Astrocyte (in vitro differentiated cells and primary cell): ENCODE measurements at places on chromosomes 3 and 15. TPM values are rescaled to one million over a fixed set of nuclear protein-coding genes. Genes with fewer than 3 reads are reported as not detected.
A peak's percentile ranks its signal among the peaks of the same experiment; 100 is the strongest.

DNA sequence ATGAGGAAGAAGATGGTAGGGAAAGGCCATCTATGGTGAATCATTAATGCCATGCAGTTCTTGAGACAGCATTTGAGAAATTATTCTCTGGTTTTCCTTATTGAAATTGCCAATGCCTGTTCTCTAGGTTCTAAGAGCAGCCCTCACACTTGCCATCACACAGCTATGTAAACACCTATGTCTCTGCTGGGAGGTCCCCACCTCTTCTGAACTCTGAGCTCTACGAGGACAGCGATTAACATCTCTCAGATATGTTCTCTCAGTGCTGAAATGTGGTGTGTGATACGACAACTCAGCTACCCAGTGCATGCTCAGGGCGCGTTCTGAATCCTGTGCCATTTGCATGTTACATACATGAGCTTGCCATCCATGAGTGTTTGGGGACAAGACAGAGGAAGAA, 131.3 kb upstream of the CTDSPL start:
- no peak for DNase-seq

GRCh38 chr3:187000711-187001151, 70.4 kb downstream of the ST6GAL1 start:
- DNase-seq = no peak

GRCh38 chr3:147462856-147463255, 53.7 kb downstream of the ZIC1 start:
- no peak for DNase-seq

DNA sequence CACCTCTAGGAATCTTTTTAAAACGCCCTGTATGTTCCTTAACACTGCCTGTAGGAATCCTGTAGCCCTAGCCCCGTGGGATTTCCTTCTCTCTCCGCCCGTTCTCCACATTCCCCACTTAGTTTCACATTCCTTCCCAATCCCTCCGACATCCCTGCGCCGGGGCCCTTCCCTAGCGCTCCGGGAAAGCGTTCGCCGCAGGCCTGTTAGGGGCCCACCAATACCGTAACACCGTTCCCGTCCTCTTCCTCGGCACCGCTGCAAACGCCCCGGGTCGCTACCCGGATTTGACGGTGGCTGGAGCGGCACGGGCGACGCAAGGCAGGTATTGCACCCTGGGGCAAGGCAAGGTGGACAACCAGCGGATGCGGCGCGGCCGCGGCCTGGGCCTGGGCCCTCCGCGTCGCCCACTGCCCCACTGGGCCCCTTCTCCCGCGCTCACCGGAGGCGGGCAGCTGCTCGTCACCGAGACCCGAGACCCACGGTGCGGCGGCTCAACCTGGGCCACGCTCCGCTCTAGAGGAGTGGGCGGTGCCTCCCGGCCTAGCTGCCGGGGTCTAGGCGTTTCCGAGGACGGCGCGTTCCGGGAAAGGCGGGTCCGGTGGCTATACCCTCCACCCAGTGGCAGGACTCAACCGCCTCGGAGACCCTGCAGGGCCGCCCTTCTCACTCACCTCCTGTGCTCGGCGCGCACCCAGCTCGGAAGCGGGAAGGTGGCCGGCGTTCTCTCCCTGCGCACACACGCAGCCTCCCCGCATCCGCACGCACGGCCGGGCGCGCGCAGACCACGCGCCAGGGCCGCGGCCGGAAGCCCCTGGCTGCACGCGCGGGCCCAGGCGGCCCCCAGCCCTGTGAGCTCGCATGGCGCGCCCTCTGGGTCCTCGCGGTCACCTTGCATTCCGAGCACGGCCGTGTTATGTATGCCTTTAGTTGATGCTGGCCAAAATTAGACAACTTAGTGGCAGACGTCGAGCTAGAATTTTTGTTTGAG, at the start of gene B3GALNT1:
TSS of gene B3GALNT1 (minus strand) at position 789 of the 991 bp plus-strand sequence. CDS start 18,595 bp downstream, outside the sequence.
- DNase-seq = peak; percentile 74

Gene MGLL
- 24.5 and 27.3 TPM in 2 replicates for total RNA-seq

GRCh38 chr3:153000325-153000724, 161.7 kb upstream of the RAP2B start:
- DNase-seq = no peak

DNA sequence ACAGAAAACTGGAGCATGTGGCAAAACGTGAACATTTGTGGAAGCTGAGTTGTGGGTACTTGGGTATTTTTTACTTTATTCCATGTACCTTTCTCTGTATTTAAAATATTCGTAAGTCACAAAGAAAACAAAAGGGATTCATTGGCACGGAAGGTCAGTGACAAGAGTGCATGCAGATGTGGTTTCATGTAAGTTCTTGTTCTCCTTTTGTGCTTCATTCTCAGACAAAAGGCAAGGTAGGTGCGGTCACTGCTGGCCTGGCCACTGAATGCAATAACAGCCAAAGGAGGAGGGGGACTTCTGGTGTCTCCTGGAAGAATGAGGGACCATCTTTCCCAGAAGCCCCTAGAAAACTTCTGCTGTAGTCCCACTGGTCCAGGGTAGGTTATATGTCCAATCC, 200.0 kb upstream of the TOPAZ1 start:
- DNase-seq = no peak

- no peak for DNase-seq
Measured at GRCh38 chr3:120495809-120496208, 45.0 kb upstream of the FSTL1 start.

- DNase-seq = peak; percentile 94
Measured at GRCh38 chr15:85407421-85408269, 27.2 kb downstream of the AKAP13 start.

DNA sequence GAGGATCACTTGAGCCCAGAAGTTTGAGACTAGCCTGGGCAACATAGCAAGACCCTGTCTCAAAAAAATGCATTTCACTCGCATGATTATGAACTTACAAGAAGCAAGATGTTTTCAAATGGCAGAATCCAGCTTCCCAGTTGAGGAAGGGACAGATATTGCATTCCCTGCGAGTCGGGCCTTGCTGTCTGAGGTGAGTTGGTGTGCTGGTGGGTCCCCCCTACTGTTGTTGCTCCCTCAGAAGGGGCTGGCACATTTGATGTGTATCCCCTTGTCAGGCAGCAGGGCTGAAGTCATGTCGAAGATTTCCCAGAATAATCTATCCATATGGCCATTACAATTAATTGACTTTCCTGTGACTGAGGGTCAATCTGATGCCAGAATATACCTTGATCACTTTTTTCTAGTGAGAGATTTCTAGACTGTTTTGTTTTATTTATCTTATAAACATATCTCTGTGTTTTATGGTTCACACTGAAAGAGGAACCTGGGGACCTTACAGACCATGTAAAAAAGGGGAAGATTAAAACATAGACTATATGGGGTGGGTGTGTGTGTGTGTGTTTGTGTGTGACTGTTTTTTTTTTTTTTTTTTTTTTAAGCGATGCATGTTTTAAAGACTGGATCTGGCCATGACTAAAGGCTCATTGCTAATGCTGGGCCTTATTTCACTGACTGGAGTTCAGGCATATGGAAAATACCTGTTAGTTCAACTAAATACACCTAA, 112.1 kb upstream of the MRPS22 start:
- DNase-seq = no peak

DNA sequence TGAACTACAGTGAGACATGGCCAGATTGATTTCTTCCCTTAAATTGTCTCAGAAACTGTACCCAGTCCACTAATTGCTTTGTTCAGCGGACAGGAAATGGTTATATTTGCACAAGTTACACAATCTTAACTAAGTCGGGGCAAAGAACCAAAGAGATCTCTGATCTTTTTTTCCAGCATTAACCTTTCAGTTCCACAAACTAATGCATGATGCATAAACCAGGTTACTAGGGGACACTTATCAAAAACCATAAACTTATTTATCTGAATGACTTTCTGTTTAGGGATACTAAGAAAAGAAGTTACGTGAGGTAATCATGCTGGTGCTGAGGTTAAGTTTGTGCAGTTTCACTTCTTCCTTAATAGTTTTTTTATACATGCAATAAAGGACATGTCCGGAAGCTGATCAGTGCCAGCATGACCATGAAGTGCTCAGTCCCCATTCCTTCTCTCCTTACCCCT, 22.4 kb downstream of the FNDC3B start:
- no peak for DNase-seq

Gene APOD
- total RNA-seq = 0.70 TPM in 1 of 2 replicates, not detected in the other

Gene CDCP1
- 4.2 and 6.8 TPM in 2 replicates for total RNA-seq

Gene MAP1A
- total RNA-seq = 138 and 142 TPM in 2 replicates

Gene ZNF860
- total RNA-seq = 2.7 and 3.7 TPM in 2 replicates

DNA sequence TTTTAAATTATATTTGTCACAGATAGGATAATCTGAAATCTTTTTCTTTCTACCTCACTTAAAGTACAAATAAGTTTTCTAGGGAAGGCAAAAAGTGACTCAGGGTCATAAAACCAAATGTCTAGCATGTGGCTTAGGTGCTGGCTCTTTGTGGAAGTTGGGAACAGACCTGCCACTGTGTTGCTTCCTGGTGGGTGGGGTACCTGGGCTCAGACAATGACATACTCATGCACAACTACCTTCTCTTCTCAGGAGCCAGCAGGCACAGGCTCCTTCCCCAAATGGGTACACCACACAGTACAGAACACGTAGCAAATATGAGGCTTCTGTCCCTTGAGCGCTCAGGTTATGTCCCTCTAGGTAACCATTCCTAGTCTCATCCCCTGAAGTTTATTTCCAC, 40.1 kb upstream of the MUC13 start:
- no peak for DNase-seq

Gene KCNMB2
- total RNA-seq = not detected in 2 replicates

GRCh38 chr3:58317811-58318210, 11.5 kb downstream of the HTD2 start:
- no peak for DNase-seq

DNA sequence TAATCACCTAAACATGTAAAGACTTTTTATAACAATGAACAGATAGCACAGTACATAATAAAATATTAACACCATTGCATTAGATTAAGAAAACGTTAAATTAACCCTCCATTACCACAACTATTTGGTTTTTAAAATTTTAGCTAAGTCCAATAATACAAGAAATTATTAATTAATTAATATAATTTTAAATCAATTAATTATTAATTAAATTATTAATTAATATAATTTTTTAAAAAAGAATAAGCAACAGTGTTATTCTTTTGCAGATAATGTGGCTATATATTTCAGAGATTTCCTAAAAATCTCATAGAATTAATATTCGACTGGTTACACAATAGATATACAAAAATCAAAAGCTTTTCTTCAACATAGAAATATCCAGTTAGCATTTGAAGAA, 82.5 kb downstream of the ECT2 start:
- no peak for DNase-seq

Gene TP53BP1
- total RNA-seq = 71.9 and 73.1 TPM in 2 replicates

DNA sequence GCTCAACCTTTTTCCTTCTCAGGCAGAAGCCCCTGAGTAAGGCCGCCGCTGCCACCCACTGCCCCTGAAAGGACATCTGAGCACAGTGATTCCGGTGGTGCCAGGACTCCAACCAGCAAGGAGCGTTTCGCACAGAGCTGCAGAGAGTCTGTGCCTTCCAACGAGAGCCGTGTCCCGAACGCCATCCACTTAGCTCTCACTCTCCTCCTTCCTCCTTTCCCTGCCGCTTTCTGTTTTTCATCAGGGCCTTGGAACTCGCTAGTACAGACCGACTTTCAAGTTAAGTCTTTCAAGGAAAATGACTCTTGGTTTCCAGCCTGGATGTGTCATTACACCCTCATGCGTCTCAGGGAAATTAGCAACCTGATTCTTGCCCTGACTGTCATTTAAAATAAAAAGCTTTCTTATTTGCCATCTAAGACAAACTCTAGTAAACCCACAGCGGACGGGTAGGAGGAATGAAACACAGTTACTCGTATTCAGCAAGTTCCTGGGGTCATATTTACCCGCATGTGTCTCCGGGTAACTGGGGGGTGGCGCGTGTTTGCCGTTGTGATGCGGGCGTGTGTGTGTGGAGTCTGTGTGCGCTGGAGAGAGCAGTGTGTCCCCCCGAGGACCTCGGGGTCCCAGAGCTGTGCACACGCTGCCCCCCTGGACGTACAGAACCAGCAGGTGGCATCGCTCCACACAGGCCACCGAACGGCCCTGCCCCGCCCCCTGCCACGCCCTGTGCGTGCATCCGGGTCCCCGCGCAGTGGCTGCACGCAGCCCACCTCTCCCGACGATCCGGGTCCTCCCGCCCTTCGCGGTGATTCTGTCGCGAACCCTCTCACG, 30.4 kb upstream of the ALDH1A3 start:
- peak; percentile 46 for DNase-seq

DNA sequence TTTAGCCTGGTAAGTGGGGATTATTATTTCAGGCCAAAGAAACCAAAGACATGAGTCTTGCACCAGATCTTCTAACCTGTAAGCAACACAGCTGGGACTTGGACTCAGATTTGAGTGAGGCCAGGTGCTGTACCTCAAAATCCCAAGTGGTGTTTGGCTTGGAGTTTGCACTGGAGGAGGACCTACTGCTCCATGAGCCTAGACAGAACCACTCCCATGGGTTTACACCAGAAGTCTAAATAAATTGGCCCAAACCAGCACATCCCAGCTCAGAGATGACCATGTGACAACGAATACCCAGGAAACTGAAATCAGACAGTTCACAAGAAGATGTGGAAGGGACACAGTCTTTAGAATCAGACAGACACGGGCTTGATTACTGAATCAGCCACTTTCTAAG, 47.5 kb downstream of the MINAR1 start:
- no peak for DNase-seq

DNA sequence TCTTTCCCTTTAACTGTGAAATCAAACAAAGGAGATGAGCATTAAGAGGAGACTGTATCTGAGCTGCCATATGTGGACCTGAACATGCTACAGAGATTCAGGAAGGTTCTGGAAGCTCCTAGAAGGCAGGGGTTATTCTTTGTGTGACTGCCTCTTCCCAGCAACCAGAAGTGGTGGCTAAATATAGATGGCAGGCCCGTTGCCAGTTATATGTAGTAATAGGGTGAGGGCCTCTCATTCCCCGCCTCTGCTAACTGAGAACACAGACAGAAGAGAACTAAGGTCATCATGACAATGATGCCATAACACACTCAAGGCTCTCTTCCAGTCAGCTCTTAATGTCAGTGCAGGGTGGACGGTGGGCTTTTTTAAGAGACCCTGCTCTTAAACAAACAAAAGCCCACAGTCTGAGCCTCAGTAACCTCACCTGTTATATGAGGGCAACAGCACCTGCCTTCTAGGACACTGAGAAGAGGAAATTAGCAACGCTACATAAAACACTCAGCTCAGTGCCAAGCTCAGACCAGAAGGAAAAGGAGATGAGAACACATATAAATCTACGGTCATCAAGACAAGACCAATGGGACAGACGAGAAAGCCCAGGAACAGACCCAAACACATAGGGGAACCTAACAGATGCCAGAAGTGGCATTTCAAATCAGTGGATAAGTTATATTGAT, 22.3 kb downstream of the CFAP92 start:
- DNase-seq = peak; percentile 16

Gene AVEN
- 33.7 and 34.1 TPM in 2 replicates for total RNA-seq

DNA sequence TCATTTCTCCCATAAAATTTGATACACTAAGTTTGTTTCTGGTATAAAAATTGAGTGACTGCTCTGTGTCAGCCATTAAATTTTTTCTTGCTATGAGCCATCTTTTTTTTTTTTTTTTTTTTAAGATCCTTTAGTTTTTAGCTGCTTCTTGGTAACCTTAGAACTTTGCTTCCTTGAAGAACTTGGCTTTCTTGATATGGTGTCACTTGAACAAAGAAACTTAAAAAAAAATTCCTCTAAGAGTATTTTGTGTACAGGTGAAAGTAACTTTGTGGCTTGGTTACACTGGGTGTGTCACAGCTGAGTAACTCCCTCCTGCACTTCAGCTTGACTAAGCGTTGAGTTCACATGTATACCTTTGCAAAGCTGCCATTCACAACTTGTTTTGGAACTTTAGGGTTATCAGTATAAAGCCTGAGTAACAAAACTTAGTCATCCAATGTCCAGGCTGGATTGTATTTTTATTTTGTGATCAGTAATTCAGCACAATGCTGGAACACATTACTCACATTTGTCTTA, 6.5 kb downstream of the CHD2 start:
- peak; percentile 67 for DNase-seq

Gene PIGZ
- 0.48 and 0.54 TPM in 2 replicates for total RNA-seq
